Left forelimb (tissue), 1 donor: ENCODE measurements at places on chromosomes 1 and 21.

- DNase-seq = no peak
Observed at GRCh38 chr1:172320733-172321132, 99.8 kb upstream of the C1orf105 start.

GRCh38 chr1:220300442-220301121, 28.3 kb upstream of the RAB3GAP2 start:
- DNase-seq = peak; percentile 71

GRCh38 chr21:43654806-43655489, 4.3 kb downstream of the HSF2BP start:
- DNase-seq = no peak

GRCh38 chr1:115373305-115373704, 35.3 kb upstream of the NGF start:
- DNase-seq = no peak

GRCh38 chr1:23905461-23906025, 7.6 kb downstream of the CNR2 start:
- DNase-seq = no peak

GRCh38 chr1:185856482-185856881, 122.3 kb downstream of the HMCN1 start:
- DNase-seq = no peak

DNA sequence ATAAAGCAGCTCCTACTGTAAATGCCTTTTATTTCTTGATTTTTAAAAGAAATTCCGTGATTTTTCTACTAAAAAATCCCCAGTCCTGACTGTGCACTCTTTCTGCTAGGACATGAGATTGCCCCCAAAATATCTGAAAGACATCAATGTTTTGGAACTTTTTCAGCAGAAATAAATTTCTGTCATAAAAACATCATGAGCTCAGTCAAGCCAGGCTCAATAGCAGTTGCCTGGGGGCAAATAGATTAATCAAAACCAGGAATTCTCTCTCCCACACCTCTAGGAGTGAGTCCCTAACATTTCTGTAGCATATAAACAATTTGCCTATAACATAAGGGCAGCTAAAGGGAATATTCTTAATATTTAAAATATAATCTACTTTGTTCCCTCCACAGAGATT, 654.1 kb downstream of the PTPRC start:
- DNase-seq = no peak

DNA sequence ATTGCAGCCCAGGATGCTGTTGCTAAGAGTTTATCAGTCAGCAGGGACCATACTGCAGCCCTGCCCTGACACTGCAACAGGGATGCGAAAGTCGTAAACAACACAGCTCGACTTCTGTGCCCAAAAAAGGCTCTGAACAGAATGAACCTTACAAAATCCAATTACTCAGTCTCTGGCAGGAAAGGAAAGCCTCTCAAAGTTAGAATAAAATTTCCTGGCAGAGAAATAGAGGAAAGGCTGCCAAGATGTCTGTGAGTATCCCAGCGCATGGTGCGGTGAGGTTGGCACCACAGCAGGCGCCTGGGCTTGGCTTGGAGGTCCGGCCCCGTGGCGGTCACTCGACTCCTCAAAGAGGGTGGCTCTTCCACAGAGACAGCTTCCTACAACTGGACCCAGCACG, 185.8 kb downstream of the PCP4 start:
- DNase-seq = no peak

DNA sequence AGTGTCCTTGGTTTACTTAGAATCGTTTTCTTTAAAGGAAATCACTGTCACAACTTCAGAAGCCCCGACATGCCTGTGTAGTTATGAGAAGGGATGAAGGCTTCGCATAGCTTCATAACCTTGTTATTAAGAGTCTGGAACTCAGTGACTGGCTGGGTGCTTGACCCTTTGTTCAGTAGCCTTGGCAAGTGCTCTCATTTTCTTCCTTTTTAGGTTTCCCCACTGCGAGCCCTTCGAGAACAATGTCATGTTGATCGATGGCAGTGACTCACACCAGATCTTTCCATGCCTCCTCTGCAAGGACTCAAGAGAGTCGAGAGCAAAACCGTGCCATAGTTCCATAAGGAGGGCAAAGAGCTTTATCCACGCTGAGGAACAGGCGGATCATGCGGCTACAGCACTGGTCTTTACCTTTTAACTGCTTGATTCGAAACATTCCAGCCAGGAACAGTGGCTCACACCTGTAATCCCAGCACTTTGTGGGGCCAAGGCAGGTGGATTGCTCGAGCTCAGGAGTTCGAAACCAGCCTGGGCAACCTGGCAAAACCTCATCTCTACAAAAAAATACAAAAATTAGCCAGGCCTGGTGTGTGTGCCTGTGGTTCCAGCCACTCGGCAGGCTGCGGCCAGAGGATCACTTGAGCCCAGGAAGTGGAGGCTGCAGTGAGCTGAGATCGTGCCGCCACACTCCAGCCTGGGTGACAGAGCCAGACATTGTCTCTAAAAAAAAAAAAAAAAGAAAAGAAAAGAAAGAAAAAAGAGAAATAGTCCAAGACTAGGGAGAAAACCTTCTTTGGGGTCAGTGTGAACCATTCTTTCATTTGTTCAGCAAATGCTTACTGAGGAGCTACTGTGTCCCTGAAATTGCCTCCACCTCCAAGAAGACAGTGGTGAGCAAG, 95.4 kb upstream of the ERRFI1 start:
- no peak for DNase-seq

DNA sequence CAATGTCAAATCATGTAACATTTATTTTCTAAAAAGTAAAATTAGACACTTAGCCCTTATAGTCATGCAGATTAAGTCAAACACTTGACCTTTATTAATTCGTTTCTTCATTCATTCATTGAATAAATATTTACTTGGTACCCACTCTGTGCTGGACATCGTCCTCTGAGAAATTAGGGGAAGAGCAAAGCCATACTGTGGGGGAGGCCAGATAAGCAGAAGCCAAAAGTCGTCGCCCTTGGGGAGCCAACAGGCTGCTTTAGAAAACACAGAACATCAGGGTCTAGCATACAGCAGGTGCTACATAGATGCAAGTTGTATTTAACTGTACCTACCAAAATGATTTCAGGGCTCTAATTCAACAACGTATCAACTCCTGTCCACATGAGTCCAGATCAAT, 66.1 kb upstream of the PROX1 start:
- no peak for DNase-seq

- no peak for DNase-seq
Observed at GRCh38 chr21:41709965-41710822, 56.7 kb downstream of the RIPK4 start.

GRCh38 chr1:38534473-38534823, 325.1 kb downstream of the RRAGC start:
- DNase-seq = no peak

DNA sequence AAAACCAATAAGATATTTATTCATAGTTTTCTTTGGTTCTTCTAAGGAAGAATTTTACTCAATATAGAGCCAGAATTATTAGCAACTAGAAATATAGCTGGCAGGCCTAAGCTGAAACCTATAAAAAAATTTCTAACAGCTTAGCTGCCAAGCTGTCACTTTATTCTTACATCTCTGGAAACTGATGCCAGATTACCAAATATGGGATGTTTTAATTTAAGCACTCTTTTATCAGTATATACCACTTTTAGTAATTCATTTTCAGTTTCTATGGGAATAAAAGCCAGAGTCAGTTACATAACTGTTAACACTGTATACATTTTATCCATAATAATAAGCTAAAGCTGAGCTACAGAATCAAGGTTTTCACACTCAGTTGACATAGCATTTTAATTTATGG, 68.7 kb upstream of the MPC2 start:
- DNase-seq = no peak

GRCh38 chr1:19813643-19813960, 1.5 kb downstream of the RNF186 start:
- no peak for DNase-seq

DNA sequence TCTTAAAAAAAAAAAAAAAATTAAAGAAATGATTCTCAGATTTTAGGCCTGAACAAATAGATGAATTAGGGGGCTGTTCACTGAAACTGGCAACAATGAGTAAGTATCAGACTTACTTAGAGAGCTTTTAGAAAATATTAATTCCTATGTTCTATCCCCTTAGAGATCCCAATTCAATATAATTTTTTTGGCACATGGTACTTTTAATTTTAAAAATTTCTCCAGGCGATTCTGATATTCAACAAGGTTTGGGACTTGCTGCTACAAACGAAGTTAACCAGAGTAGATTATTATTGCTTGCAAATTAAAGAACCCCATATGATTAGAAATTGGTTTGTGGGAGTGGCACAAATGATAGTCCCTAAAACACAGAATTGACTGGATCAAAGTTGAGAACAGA, 11.4 kb downstream of the SCMH1 start:
- DNase-seq = no peak

GRCh38 chr1:143699731-143700130, 272.1 kb downstream of the FAM72C start:
- DNase-seq = no peak

DNA sequence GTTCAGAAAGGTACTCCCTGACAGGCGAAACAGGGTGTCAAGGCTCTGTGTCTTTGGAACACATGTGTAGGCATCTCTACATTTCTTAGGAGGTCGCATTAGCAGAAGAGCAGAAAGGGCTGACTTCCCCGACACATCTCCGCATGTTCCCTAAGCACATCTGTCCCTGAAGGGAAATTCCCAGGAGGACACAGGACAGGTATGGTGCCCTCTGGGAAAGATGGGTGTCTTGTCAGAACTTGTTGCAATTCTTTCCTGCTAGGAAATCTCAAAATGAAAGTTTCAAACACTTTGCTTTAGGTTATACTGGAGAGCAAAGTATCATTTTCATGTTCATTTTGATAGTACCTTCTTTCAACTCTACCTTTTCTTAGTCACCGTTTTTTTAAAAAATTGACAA, 2.0 kb downstream of the DSCAM start:
- no peak for DNase-seq

DNA sequence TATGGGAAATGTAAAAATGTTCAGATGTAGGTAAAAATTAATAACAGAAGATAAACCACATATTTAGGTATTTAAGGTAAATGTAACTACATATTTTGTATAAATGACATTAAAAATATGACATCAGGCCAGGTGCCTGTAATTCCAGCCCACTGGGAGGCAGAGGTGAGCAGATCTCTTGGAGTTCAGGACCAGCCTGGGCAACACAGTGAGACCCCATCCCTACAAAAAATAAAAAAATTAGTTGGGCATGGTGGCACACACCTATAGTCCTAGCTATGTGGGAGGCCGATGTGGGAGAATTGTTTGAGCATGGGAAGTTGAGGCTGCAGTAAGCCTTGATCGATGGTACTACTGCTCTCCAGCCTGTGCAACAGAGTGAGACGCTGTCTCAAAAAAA, 216.5 kb downstream of the SPATA17 start:
- no peak for DNase-seq

GRCh38 chr1:65292861-65293593, 16.3 kb upstream of the DNAJC6 start:
- no peak for DNase-seq

GRCh38 chr1:24150234-24151174, 7.6 kb upstream of the IL22RA1 start:
- peak; percentile 88 for DNase-seq

DNA sequence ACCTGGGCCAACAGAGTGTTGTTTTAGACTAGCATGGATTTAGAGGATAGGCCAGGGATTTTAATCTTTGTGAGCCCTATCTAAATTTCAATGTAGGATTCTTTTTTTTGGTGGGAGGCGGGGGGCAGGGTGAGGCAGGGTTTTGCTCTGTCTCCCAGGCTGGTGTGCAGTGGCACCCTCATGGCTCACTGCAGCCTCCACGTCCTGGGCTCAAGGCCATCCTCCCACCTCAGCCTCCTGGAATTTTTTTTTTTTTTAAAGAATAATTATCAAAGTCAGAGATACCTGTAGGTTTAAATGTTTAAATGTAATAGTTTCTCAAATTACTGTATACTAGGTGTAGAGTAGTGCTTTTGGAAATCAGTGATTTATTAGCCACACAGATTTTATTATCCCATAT, 3.4 kb upstream of the MPC2 start:
- no peak for DNase-seq

- no peak for DNase-seq
Observed at GRCh38 chr1:166981589-166981988, 6.2 kb upstream of the ILDR2 start.

DNA sequence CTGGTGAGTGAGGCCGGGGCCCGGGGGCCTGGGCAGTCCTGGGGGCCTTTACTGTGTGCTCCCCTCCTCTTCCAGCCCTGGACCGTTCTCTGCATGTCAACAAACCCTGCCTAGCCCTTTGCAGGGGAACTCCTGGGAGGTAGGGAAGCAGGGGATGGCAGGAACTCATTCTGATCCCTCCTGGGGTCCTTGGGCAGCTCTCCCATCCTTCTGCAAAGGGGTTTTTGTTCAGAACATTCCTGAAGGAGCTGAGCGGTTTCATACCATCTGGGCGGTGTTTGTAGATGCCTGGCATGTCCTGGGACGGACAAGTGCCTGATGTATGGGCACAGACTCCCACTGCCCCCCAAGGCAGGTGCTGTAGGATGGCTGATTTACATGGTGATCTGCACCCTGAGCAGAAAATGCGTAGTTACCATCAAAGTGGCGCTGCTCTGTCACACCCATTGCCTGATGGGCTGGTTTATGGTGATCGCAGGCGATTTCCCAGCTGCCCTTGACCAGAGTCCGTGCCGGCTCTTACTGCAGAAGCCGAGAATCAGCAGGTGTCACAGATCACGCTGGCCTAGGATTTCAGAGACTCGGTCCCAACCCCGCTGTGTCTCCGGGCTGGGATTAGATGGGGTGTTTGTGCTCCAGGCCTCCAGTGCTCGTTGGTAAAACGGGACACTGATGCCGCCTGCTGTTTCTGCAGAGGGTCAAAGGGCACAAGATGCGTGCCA, 71.6 kb upstream of the TRAPPC10 start:
- DNase-seq = no peak

- no peak for DNase-seq
Observed at GRCh38 chr1:115531631-115532264, 110.0 kb upstream of the VANGL1 start.

DNA sequence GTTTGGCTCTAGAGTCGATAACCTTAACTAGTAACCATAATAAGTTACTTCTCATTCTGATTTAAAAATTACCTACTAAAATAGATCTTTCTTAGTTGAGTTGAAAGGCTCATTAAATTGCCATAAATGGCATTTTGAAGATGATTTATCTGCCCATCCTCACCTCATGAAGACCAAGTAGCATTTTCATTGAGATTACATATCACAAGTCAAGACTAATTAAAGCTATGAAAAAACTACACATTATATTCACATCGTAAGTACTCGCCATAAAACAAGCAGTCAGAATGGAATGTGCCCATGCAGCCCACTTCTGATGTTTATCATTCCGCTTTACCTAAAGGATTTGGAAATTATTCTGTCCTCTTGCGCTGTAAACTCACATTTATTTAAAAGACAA, 212.0 kb downstream of the COL11A1 start:
- DNase-seq = no peak

- DNase-seq = peak; percentile 55
Observed at GRCh38 chr21:45039317-45040156, 34.8 kb upstream of the ADARB1 start.

GRCh38 chr1:183198463-183198862, 12.4 kb downstream of the LAMC2 start:
- no peak for DNase-seq
